ENCODE measurements at places on chromosomes 1 and 21.

GRCh38 chr1:11782127-11782708, 20.2 kb downstream of the C1orf167 start:
- DNase-seq: no peak

- DNase-seq: no peak
These were observed 24.8 kb upstream of the SLFNL1 start for GRCh38 chr1:41046347-41046775.

DNA sequence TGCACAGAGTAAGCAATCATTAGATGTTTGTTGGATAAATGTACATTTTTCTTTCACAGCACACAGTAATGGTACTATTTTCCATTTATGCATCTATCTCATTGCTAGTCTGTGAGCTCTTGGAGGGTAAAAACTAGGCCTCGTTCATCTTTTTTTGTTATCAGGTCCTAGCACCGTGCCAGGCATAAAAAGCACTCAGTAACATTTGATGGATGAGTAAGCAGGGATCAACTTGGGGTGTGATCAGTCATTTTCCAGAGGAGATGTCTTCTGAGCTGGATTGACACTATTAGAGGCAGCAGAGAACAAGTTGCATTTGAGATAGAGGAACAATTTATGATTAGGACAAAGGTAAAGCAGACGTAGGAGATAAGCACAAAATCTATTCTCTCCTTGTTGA, 4.3 kb upstream of the VTCN1 start:
- no peak for DNase-seq

DNA sequence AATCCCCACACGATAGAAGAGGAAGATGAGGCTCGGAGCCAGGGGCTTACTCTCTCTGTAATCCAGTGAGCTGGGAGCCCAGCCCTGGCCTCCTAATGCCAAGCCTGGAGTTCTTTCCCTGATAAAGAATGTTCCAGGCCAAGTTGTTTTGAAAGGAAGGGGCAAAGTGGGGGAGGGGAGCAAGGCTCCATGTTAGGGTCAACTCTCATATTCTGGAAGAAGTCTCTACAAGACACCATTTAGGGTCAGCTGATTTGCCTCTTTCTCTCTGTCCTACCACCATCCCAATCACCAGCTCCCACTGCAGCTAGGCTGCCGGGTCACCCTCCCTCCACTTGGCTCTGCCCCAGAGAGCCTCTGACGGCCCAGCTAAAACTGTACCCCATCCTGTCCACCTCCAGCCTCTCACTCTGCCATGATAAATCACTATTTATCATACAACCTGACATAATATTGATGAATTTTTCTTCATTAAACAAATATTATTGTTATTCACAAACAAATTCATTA, 95.0 kb downstream of the GLIS1 start:
- DNase-seq: no peak

GRCh38 chr1:37497832-37498231, 16.7 kb downstream of the MEAF6 start:
- no peak for DNase-seq

GRCh38 chr1:47781171-47781959, 215.8 kb downstream of the TRABD2B start:
- DNase-seq: no peak

- no peak for DNase-seq
These were observed 70.6 kb downstream of the ALG14 start for GRCh38 chr1:95002164-95002539.

GRCh38 chr1:246043556-246043955, 463.5 kb downstream of the SMYD3 start:
- DNase-seq: no peak
